ENCODE measurements at places on chromosomes 5 and 9. TPM values are rescaled to one million over a fixed set of nuclear protein-coding genes. Genes with fewer than 3 reads are reported as not detected.

Gene POLE3
- total RNA-seq = 97.8 TPM

Gene LHX3
- not detected for total RNA-seq

Gene CKMT2
- total RNA-seq = not detected

Gene SPATA6L
- total RNA-seq = 0.20 TPM

Gene NR5A1
- not detected for total RNA-seq

Gene SIT1
- not detected for total RNA-seq

Gene NOXA1
- 5.1 TPM for total RNA-seq

Gene ZNF483
- 0.96 TPM for total RNA-seq

Gene SPINK6
- not detected for total RNA-seq

Gene SEMA6A
- total RNA-seq = 2.2 TPM

Gene IGFBPL1
- total RNA-seq = 7.6 TPM

Gene CCDC107
- total RNA-seq = 19.6 TPM

Gene RNF183
- total RNA-seq = 0.23 TPM

Gene NAIP
- not detected for total RNA-seq

Gene CAMK4
- 2.7 TPM for total RNA-seq

Gene PCDHB15
- total RNA-seq = not detected

Gene CDC20B
- total RNA-seq = not detected

Gene RGS7BP
- not detected for total RNA-seq

Gene RGS14
- total RNA-seq = 97.6 TPM

Gene UCK1
- total RNA-seq = 36.5 TPM

Gene FAM221B
- not detected for total RNA-seq

Gene UNC13B
- total RNA-seq = 1.6 TPM

Gene HSD17B3
- total RNA-seq = 2.4 TPM

Gene RUFY1
- total RNA-seq = 31.7 TPM

Gene FOXD4L4
- total RNA-seq = not detected

Gene IL3
- not detected for total RNA-seq

Gene SNX18
- 6.7 TPM for total RNA-seq

Gene FANCG
- total RNA-seq = 36.1 TPM

Gene SPINK4
- total RNA-seq = not detected

Gene ADAMTS6
- not detected for total RNA-seq

Gene CATSPER3
- 1.1 TPM for total RNA-seq

Gene SLC23A1
- total RNA-seq = 0.06 TPM

Gene PCDHGB2
- total RNA-seq = 0.34 TPM

Gene WNT8A
- not detected for total RNA-seq

Gene GAS1
- 6.5 TPM for total RNA-seq

Gene CCT5
- total RNA-seq = 636 TPM

Gene MATR3
- total RNA-seq = 191 TPM

Gene INSL4
- not detected for total RNA-seq

Gene CLTB
- total RNA-seq = 70.3 TPM

Gene TSSK1B
- not detected for total RNA-seq

Gene SLC6A7
- total RNA-seq = not detected

Gene CORO2A
- total RNA-seq = 2.0 TPM

Gene SLC45A2
- not detected for total RNA-seq

Gene ATP10B
- not detected for total RNA-seq

Gene PALM2AKAP2
- 0.14 TPM for total RNA-seq

Gene UBE2QL1
- total RNA-seq = not detected

Gene GOLGA1
- total RNA-seq = 14.1 TPM

Gene LTC4S
- total RNA-seq = not detected

Gene FBP2
- not detected for total RNA-seq

Gene SH3RF2
- total RNA-seq = 11.0 TPM
